ENCODE measurements at places on chromosomes 5 and 9.

GRCh38 chr9:34256987-34257585 lies 72.0 kb downstream of the KIF24 start:
- DNase-seq = no peak

- DNase-seq = no peak
Observed at GRCh38 chr9:129779560-129780190, 23.3 kb upstream of the TOR1B start.

DNA sequence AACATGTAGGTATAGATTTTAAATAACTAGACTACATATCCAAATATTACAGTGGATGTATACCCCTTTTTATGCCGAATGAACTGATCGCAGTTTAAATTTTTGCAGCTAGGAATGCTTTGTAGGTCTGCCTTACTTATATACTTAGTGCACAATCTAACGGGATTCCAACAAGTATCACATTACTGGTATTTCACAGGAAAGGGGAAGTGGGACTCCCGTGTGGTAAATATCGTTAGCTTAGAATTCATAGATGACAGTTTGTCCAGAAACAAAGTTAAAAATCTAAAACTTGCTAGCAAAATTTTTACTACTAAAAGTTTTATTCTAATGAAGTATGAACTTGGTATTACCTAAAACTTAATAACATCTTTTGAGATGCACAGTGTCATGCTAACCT lies 193.5 kb upstream of the TLX3 start:
- DNase-seq = no peak

- DNase-seq = no peak
Observed at GRCh38 chr5:41143131-41143901, 70.0 kb downstream of the C6 start.

DNA sequence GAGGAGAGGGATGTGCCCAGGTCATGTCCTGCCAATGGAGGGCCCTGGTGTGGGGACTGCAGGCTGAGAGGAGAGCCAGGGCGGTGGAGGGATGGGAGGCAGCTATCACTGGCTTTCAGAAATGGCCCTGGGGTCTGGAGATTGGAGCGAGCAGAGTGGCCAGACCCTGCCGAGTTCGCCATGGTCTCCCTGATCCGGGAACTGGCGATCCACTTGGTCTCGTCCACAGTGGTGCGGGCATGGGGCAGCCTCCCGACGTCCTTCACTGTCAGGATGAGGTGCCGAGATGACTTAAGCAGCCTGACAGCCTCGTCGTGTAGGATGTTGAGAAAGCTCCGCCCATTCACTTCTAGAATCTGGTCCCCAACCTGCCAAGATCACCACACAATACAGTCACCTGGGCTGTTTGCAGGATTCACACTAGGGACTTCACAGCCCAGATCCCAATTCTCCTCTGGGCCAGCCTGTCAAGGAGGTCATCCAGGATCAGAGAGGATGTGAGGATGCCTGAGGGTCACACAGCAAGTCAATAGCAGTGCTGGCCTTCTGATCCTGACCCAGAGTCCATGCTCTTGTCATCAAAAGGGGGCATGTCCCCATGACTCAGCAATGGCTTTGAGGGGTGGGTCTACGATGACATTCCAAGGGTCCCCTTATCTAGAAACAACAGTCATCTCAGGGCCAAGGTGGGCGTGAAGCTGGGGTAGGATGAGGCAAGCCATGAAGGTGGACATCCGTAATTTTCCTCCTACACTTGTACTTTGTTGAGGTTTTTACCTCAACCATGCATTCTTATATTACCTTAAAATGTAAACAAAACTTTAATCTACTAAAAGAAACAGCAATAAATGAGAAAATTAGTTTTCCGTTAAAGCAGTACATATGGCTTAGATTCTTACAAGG lies 38.5 kb upstream of the AKNA start:
- no peak for DNase-seq

DNA sequence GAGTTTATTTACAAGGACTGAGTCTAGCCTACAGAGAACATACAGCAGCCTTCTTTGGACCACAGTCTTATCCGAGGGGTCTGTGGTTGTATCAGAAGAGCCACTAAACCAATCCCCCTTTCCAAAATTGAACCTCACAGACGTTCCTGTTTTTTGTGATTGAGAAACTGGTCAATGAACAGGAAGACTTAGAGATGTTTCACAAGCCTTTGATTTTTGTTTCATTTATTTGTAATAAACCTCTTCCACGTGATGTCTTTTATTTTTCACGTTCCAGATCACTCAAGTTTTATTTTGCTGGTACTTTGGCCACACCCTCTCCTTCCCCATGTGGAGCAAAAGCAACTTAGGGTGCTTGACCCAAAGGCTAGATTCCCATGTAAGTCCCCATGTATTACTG lies 16.1 kb downstream of the CCT5 start:
- no peak for DNase-seq

DNA sequence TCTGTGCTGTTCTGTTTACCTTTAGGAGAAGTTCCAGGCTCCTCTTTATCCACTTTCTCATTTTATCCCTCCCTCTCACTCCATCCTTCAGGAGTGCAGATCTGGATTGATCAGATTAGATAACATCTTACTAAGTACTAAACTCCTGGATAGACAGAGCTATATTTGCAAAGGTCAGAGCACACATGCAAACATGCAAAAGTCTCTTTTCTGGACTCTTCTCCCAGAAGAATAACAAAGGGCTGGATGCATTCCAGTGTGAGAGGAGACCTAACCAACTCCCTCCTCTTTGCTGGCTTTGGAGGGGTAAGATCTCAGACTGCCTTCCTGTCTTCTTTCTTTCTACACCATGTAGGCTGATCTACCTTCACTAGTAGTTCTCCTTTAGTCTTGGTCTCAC lies 21.4 kb downstream of the GARNL3 start:
- no peak for DNase-seq

- no peak for DNase-seq
Observed at GRCh38 chr9:111037356-111037707, 938 bp downstream of the LPAR1 start.

DNA sequence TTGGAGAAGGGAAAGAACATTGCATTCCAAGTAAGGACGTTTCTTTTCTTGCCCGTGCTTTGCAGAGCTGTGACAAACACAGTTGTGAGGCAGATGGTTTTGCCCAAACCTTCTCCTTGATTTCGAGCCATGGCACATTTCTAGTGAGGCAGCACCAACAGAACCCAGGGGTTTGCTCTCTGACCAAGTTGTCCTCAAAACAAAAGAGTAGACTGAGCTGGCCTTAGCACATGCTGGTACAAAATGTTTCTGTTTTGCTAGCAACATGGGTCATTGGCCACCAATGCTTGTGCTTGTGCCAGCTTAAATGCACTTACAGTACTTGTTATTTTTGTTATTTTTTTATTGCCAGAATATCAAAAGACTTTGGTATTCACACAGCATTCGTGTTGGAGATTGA lies 328.8 kb downstream of the GADD45G start:
- DNase-seq = no peak

DNA sequence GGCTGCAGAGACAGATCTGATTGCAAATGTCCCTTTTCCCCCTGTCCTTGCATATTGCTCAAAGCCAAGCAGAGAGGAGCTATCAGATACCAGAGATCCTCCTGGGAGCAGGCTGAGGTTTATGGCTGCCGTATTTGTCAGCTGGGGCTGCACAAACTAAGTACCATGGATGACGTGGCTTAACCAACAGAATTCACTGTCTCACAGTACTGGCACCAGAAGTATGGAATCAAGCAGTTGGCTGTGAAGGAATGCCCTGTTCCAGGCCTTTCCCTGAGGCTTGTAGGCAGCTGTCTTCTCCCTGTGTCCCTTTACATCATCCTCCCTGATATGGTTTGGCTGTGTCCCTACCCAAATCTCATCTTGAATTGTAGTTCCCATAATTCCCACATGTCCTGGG lies 2.6 kb downstream of the CFAP90 start:
- DNase-seq = no peak

DNA sequence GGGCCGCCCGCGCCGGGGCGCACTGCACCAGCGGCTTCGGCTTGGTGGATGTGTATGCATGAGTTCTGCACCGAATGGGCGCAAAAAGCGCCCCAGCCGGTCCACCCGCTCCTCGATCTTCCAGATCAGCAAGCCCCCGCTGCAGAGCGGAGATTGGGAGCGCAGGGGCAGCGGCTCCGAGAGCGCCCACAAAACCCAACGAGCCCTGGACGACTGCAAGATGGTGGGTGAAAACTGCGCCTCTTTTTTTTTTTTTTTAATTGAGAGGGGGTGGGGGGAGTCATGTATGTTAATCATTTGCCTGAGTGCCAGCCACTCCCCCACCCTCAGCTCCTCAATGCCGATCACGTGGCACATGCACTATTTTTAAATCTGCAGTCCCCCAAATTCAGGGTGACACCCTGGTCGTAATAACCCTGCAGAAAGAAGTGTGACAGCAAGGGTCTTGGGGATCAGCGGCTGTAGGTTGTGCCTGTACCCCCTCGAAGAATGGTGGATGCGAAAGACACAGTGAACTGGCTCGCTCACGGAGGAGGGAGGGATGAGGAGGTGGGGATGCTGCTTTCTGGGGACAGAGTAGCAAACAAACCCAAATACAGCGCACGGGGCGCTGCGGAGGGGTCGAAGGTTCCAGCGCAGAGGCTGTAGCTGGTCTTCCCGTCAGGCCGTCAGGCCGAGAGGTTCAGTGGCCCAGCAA lies 900 bp downstream of the RGS7BP start:
- DNase-seq = no peak

- no peak for DNase-seq
Observed at GRCh38 chr9:107029146-107029545, 166.2 kb downstream of the ZNF462 start.

GRCh38 chr9:118362123-118362522 lies 657.9 kb downstream of the TLR4 start:
- DNase-seq = no peak

GRCh38 chr9:127667127-127667844 lies 39.5 kb upstream of the CFAP157 start:
- no peak for DNase-seq

GRCh38 chr5:111641533-111642233 lies 115.3 kb downstream of the NREP start:
- DNase-seq = no peak

GRCh38 chr9:121743441-121744001 lies 92.1 kb downstream of the DAB2IP start:
- DNase-seq = no peak

DNA sequence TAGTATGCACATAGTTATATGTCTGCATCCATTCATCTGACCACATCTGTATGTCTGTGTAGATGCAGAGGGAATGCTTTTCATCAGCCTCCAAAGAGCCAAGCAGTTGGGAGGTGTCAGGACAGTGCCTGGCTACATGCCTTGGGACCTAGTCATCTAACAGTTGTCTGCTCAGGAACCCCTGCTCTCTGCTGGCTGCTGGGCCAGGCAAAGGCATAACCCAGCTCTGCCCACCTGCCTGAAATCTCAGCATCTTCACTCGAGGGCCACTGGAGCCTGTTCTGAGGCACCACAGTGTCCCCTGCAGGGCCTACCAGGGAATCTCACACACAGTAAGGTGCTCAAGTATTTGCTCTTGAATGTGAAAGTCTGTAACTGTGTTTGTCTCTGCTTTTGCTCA lies 3.7 kb downstream of the C9orf50 start:
- DNase-seq = no peak

- no peak for DNase-seq
Observed at GRCh38 chr5:17012289-17012688, 76.2 kb upstream of the MYO10 start.

- DNase-seq = no peak
Observed at GRCh38 chr5:66113160-66113559, 30.9 kb upstream of the SREK1 start.

DNA sequence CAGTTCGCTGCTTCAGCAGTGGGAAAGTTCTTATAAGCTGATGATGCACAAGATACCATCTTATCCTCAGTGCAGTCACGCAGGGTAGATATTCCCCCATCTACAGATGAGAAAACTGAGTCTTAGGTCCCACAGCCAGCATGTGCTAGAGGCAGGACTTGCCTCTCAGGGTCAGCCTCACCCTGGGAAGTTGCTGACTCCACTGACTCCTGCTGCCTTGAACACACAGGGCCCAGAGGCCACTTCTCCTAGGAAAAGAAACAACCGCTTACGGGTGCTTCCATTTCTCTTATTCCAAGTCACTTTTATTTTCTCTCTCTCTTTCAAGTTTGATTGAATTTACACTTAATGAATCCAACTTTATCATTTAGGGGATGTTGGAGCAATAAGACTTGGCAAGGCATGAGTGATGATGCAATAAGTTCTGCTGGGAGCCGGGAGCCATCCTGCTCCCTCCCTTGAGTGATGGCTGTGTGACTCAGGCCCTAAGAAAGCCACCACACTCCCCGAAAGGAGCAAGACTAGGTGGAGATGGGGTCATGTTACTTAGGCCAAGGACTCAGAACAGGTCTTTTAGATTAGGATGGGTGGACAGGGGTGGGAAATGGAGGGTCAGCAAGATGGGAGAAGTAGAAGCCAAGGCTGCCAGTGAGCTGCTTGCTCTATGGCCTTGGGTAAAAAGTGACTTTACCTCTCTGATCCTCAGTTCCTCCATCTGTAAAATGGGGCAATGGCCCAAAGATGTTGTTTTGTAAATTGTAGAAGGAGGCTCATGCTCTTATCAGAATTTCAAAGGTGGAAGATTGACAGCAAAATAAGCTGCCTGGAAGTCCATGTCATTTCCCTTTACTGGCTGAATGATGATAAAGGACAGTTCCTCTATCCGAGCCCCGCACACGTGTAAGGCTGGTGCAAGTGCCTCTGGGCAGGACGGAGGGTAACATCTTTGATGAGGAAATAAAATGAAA lies 67.4 kb upstream of the ZNF618 start:
- DNase-seq = no peak

DNA sequence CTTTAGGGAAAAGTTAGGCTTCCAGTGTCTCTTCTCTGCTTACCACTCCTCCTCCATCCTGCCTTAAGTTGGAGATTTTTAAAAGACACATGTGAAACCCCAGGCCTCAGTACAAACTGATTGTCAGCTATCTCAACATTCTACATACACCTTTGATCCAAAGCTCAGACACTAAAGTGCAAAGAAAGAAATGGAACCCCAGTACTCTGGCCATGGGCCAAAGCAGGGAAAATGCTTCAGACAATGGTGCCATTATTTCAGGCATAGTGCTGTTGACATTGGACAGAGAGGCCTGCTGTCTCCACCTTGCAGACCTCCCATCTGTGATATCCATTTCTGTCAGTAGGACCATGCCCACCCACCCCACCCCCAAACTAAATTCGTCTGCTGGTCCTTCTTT lies 49.1 kb downstream of the G3BP1 start:
- no peak for DNase-seq

Measured in CD4-positive, alpha-beta memory T cell (primary cell).